Activated naive CD8-positive, alpha-beta T cell treated with anti-CD3 and anti-CD28 coated beads for 36 hours (primary cell): ENCODE measurements at places on chromosomes 11 and 22.

DNA sequence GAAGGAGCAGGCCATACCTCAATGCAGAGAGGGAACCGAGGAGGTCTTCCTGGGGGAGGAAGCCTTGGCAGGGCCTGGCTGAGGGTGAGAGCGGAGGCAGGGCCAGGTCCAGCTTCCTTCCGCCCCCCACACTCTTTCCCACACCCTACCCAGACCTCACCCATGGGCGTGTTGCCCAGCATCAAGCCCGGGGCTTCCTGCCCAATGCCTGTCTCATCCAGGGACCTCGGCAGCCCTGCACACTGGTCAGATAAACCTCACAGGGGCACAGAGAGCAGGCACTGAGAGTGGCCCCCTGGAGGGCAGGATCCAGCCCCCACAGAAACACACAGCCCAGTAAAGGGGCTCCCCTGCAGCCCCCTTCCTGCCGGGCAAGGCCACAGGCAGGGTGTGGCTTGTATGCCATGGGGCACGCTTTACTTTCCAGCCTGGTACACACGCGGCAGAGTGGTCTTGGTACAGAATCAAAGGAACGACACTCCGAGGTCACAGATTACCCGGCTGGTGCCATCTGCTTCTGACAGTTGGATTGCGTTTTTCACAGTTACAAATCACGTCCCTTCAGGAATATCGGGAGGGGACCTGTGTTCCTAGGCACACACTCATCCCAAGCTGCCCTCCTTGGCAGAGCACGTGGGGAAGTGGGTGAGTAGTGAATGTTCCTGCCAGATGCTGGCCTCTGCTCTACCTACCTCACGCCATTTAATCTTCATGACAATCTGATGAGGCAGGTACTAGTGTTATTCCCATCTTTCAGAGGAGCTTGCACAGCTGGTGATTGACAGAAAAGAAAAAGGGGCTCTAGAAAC lies 20.0 kb upstream of the CD5 start:
- no peak for DNase-seq

GRCh38 chr22:44482776-44483175 lies 15.3 kb downstream of the RTL6 start:
- no peak for DNase-seq

DNA sequence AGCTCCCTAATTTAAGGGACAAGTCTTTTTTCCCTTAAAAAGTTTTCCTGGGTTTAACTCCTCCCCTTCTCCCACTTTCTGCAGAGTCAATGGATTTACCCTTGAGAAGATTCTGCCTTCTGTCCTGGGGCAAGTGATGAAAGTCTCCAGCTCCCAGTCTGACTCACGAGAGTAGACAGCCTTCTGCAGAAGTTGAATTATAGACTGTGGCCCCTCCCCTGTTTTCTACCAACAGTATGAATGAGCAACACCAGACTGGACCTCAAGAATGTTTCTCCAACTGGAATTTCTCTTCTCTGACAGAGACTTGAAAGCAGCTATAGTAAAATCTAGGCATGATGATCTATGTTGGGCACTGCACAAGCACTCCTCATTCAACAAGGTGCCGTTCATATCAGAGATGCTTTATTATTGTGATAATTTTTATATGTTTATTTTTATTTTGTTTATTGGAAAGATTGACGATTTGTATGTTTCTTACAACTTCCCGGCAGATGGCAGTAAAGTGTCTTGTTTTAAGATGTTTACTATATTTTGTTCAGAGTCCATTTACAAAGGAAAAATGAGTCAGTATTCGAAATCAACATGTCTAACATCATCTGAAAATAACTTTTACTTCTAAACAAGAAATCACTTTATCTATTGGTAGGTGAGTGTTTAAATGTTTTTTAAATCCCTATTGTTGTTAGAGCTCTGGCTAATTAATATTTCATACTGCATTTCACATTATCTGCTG lies 56.6 kb downstream of the LMO2 start:
- DNase-seq = no peak

GRCh38 chr11:122671400-122671891 lies 15.9 kb downstream of the UBASH3B start:
- no peak for DNase-seq

DNA sequence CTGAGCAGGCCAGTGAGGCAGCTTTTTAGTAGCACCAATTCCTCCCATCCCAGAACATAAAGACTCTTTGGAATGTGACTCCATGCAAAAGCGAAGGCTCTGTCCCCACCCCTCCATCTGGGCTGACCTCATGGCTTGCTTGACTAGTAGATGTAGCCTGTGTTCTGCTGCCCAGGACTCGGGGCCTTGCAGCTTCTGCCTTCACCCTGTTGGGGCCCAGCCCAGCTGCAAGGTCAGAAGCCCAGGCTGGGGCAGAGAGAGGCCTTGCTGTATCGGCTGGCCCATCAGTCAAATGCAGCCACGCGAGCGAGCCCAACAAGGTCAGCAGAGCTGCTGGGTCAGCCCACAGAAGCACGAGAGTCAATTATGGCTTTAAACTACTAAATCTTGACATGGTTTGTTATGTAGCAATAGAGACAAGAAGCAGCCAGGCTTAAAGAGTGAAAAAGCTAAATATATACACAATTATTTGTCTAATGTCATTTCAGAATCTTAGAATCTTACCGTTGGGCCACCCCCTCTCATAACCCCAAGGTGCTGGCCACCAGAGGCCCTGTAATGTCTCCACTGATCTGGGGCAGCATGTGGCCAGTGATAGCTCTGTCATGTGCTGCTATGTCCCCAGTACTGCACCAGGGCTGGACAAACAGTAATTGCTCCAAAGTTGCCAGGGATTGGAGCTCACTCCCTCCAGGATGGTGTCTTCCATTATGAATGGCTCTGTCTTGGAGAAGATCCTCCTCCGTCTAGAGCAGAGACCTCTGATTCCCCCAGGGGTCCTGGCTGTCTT lies 10.4 kb upstream of the WNT11 start:
- DNase-seq = no peak

GRCh38 chr11:10080138-10080537 lies 213.9 kb downstream of the SBF2 start:
- DNase-seq = no peak

GRCh38 chr22:42376711-42377554 lies 55.3 kb downstream of the NFAM1 start:
- no peak for DNase-seq

DNA sequence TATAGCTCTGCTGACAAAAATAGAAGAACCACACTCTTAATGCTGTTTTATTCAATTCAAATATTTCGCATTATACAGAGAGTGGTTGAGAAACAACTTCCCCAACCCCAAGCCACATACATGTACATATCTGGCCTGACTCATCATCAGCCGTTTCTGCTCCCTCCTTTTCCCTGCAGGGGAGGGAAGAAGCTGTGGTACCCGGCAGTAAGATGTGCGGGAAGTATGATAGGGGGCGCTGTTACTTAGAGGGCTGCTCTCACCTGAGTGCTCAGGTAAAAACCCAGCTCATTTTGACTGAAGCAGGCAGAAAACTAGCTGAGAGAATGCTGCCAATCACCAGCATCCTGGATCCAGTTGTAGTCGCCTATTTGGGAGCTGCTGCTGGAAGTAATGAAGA lies 85.5 kb downstream of the NELL1 start:
- no peak for DNase-seq

GRCh38 chr11:61707574-61707973 lies 27.4 kb downstream of the DAGLA start:
- no peak for DNase-seq

DNA sequence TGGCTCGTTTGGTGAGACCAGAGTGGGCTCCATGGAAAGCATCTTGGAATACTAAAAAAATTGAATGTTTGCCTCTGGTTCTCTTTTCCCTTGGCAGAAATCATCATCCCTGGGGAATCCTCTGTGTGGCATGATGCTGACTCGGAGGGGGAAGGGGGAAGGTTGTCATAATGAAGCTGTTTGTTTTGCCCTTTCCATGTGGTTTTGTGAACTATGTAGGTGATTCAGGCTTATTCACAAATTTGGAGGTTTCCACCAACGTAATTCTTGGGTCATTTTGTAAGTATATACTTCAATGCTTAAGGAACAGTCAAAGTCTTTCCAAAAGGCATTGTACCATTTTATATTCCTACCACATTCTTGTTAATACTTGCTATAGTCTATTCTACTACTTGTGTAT lies 754.0 kb upstream of the FAT3 start:
- DNase-seq = no peak

- no peak for DNase-seq
Measured at GRCh38 chr11:94776351-94777321, 8.5 kb downstream of the AMOTL1 start.

DNA sequence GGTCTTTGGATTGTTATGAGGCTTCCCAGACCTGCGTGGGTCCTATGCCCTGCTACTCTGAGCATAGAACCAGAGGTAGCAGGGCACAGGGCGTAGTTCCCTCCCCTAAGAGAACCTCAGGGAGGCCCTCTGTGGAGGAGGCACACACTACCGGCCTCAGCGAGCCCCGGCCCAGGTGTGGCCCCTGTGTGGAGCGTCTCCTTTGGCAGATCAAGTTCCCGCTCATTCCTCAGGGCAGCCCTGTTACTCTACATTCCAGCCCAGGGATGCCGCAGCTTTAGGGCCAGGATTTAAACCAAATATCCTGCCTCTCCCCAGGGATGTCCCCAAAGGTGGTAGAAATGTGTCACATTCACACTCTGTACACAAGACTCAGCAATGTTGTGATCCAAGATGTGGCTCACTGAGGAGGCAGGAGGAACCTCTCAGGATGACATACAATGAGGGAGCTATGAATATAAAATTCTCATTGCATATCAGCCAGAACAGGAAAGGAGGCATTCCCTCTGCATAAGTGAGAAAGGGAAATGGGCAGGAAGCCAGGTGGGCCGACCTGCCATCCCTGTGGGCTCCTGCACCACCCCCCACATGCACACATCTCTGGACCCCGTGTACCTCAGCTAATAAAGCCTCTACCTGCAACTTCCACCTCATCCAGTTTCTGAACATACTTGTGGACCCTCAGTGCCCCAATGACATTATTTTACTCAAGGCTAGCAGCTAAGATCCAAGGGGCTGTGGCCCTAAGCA lies 131.9 kb upstream of the TEAD1 start:
- no peak for DNase-seq

DNA sequence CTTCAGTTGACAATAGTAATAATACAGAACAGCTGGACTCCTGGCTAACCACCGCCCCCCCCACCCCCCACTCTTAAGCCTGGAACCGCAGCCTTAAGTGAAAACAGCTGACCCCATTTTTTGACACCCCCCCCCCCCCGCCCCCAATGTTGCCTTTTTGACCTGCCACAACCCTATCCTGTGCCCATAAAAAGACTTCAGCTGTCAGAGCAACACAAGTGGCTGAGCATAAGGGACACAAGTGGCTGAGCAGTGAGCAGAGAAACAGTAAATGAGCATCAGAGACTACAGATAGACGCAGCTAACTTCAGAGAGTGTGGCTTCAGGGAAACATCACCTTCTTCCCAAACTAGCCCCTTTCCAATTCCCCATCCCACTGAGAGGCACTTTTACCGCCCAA lies 1493.8 kb downstream of the LRRC4C start:
- DNase-seq = no peak

DNA sequence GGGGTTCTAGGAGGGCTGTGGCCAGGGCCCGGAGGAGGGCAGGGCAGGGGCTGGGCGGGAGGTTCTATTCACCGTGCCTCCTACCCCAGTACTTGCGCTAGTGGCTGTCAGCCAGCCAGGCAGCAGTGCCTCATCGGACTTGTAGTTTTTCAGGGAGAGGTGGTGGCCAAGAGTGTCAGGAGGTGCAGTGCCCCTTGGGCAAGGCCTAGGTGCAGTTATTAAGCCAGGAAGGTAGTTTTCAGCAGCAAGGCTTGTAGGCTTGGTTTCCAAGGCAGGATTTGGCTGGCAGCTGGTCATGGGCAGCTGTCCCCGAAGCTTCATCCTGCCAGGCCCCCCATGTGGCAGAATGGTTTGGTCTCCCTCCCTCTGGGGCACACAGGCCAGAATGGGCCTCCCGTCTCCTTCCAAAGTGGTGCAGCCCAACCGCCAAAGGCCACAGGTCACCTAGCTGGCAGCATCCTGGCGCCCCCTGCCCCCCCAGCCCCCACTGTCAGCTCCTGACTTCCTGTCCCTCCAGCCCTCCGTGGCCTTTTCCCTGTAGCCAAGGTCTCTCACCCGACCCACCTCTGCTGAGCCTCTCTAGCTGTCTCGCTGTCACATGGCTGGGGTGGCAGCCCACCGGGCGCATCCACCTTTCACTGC lies 8.5 kb downstream of the CCDC88B start:
- no peak for DNase-seq

DNA sequence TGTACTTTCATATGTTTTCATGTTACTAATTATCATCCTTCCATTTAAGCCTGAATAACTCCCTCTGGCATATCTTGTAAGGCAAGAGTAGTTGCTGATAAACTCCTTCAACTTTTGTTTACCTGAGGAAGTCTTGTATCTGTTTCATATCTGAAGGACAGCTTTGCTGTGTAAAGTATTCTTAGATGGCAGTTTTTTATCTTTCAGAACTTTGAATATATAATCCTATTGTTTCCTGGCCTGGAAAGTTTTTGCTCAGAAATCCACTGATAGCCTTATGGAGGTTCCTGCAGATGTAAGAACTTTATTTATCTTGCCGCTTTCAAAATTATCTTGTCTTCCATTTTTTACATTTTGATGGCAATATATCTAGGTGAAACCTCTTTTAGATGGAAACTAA lies 69.1 kb downstream of the KCNQ1OT1 start:
- no peak for DNase-seq

DNA sequence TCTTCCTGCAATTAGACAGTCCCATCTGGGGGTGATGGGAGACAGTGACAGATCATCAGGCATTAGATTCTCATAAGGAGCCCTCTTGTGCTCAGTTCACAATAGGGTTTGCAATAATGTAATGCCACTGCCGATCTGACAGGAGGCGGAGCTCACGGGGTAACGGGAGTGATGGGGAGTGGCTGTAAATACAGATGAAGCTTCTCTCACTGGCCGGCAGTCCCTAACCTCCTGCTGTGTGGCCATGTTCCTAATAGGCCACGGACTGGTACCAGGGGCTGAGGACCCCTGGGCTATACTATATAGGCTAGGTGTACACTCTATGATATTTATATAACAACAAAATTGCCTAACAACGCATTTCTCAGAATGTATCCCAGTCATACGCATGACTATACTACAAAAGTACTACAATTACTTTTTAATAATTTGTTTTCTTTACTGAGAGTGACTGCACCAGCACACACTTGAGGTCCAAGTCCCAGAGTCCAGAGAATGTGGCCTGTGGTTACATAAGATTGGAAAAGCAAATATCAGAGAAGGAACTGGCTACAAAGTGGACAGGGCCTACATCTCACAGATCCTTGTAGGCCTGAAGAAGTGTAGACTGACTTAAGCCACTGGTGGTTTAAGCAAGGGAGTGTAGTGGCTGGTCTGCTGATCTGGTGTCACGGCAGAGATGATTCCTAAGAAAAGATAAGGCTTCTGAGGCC lies 200.0 kb downstream of the LARGE1 start:
- no peak for DNase-seq

- no peak for DNase-seq
Measured at GRCh38 chr11:43397251-43397650, 38.5 kb downstream of the TTC17 start.

GRCh38 chr22:43442386-43443151 lies 30.8 kb downstream of the MPPED1 start:
- DNase-seq = no peak

DNA sequence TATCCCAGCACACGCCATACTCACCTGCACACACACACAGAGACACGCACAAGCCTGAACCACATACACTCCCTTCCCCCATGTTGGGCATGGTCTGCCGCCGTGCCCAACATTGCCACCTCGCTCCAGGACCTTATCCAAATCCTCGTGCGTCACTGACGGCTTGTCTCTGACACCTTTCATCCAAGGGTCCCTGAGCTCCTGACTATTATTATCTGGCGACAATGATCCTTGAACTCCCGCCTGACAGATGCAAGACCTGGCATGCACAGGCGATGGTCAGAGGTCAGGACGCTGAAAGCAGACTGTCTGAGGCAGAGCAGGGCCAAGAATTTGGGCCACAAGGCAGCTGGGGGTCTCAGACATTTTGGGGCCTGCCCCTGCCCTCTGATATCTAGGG lies 4.2 kb downstream of the MB start:
- no peak for DNase-seq
